Foreskin keratinocyte (primary cell): ENCODE measurements at places on chromosomes 2 and 18. TPM values are rescaled to one million over a fixed set of nuclear protein-coding genes. Genes with fewer than 3 reads are reported as not detected.

- DNase-seq, result peak; percentile 70
Measured at GRCh38 chr2:158688721-158689120, 106.4 kb upstream of the DAPL1 start.

DNA sequence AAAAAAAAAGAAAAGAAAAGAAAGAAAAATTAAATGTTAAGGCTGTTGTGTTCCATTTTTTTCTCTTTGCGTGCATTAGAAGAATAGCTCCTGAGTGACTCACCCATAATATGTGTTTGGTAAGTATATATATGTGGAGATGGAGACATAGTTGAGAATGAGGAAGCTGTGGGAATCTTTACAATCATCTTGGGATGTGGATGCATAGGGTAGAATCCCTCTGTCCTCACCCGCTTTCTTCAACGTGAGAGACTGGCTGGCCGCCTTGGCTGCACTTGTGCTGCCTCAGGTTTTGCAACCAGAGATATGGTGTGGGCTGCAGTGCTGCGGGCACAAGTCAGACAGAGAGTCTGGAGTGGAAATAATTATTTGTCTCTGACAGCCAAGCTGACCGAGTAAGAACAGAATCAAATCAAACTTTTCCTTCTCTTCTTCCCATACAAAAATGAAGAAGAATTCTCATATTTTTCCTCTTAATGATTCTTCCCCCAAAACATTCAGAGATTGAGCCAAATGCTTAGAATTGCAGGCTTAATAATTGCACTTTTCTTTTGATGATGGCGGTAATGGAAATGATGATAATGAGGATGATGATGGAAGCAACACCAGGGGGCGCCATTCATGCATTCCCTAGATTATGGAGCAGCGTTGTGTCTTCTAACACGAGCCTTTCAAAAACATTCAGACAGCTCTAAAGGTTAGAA lies 48.5 kb downstream of the SERPINB7 start:
- DNase-seq, result no peak

DNA sequence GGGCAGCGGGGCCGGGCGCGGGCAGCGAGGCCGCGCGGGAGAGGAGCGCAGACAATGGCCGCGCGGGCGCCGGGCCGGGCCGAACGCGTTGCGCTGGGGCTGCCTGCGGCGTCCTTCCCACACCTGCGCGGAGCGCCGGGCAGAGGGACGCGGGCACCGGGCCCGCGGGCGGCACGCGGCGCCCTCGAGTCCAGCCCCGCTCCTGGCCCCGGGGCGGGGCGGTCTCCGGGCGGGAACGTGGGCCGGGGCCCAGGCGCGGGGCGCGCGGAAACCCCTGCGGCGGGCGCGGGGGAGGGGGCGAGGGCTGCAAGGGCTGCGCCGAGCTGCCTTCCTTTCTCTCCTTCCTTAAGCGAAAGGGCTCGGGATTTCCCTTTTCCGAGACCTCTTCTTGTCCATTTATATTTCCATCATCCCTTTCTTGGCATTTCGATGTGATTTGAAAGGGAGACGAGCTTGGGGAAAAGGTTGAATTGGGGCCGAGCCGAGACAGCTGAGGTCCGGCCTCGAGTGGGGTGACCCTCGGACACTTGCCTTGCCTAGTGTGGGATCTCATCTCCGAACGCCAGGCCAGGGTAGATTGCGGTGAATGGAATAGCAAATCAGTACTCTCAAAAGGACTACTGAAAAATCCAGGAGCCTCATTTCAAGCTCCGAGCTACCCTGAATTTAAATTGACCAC lies 676 bp downstream of the KLHL23 start:
- DNase-seq, result no peak

DNA sequence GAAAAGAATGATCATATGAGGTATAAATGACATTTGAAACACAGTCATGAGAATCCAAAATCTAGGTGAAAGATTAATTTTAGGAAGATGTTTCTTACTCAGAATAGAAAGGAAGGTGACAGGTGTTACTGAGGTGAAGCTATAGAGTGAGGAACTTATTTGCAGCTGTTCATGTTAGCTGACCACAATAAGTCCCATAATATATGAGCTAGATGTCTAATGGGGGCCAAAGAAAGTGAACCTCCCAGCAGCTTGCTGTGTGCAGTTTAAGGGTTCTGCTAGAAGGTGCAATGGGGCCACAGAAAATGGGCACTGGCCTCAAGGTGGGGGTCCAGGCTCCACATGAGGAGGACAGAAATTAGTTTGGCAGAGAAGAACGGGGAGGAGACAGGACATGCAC lies 1374.9 kb upstream of the CRIM1 start:
- DNase-seq, result no peak

Gene RTN4
- total RNA-seq, result 271 and 333 TPM in 2 replicates
